ENCODE measurements at places on chromosomes 6 and 20.

- no peak for DNase-seq
Measured at GRCh38 chr20:45355209-45356084, 7.2 kb upstream of the SDC4 start.

GRCh38 chr20:1555952-1556351 lies 1.6 kb downstream of the SIRPD start:
- DNase-seq: no peak

- DNase-seq: peak; percentile 79
Measured at GRCh38 chr6:15662326-15663129, at the start of gene DTNBP1. DTNBP1 (minus strand) TSS chr6:15663028; CDS start chr6:15662869, 159 bp downstream.

GRCh38 chr6:110823146-110823545 lies 7.9 kb upstream of the CDK19 start:
- no peak for DNase-seq

- DNase-seq: no peak
Measured at GRCh38 chr20:15637950-15638754, 935.1 kb downstream of the KIF16B start.

DNA sequence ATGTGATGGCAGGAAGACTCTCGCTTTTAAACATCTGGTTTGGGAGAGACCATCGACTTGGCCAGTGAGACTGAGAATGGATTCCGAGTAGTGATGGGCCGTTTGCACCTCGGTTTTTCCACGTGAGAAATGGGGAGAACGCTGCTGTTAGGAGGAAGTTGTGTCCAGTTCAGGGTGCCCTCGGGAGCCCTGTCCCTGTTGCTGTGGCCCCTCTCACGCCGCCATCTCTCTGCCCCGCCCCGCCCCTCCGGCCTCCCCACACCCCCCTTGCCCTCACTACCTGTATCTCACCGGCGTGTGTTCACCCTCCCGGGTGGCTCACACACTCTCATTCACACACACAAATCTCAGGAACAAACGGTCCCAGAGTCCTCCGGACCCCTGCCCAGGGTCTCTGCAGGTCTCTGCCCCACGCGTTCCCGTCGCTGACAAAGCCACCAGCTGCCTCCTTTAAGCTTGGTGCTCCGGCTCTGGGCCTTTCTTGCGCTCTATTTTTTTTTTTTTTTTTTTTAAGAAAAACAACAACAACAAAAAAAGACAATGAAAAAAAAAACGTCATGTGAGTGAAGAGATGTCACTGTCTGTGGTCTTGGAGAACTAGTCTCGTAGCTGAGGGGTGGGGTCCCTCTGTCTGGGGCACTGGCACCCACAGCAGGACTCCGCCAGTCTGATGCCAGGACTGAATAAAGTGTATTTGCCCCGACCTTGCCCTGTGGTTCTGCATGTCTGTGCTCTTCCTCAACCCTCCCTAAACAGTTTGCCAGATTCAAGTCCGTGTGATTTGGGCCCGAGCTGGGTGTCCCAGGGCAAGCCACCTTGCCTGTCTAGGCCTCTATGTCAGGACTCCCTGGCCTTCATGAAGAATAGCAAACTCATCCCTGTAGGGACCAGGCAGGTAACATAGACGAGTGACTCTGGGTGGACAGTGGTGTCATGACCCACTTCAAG lies 2.9 kb downstream of the SOX12 start:
- no peak for DNase-seq

DNA sequence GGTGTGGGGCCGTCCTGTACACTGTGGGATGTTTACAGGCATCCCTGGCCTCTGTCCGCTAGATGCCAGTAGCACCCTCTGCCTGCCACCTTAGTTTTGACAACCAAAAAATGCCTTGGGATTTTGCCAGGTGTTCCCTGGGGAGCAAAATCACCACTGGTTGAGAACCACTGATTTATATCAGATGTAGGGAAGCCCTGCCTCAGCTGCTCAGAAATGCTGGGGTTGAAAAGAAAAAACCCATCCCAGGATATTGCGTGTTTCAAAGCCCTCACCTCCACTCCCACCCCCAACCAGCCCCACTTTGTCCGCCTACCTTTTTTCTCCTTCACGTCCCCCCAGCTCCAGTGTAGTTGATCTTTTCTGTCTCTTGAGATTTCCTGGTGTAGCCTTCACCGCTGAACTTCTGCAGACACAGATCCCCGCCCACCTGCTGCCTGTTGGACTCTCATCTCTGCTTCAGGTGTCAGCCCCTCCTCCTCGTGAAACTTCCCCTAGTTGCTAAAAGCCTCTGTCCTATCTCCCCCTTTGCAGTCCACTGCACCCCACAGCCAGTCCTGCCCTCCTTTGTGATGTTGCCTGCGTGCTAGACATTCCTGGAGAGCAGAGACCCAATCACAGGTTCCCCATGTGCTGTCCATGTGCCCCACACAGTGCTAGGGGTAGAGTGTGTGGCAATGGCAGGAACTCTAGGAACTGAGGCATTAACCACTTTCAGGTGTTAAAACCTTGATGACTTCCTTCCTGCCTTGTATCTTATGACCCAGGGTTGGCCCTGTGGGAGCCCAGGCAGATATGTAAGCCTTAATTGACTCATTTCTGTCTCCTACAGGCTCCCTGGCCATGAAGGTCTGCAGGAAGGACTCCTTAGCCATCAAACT lies 98.9 kb downstream of the TBC1D7 start:
- DNase-seq: no peak

Data from stimulated activated CD4-positive, alpha-beta T cell treated with anti-CD3 and anti-CD28 coated beads, TNF-alpha, amount 100 ng/mL, for 1 hour (primary cell).